Choroid plexus epithelial cell (primary cell): ENCODE measurements at places on chromosomes 12 and 14.
A peak's percentile ranks its signal among the peaks of the same experiment; 100 is the strongest.

DNA sequence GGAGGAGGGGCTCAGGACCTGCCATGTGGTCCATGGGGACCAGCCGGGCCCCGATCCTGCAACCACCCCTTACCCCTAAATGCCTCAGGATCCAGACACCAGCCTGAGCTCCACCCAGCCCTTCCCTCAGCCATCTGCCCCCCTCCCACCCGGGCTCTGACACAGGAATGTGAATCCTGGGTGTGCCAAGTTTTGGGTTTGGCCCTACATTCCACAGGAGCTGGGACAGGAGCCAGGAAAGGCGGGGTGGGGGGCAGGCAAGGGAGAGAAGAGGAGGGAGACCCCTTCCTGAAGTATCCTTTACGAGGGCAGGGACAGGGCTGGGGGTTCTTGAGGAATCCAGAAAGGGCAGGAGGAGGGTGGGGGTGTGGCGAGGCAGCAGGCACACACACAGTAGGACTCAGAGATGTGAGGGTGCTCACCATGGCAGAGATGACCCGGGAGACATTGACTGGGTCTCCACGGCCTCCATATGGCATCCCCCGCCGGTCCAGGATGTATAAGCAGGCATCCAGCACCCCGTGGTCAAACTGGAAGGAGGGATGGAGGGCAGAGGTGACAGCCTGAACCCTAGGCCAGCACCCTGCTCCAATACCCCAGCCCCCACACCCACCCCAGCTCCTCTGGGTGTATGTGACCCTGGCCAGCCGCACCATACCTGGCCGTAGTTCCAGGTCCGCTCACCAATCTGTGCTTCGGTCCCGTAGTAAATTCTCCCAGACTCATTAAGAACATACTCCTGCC is 3.5 kb downstream of the TGM1 start:
- peak; percentile 48 for DNase-seq

- DNase-seq: no peak
Measured at GRCh38 chr12:52819731-52820510, 6.0 kb upstream of the KRT4 start.

GRCh38 chr12:62876938-62877548 is 57.9 kb downstream of the PPM1H start:
- DNase-seq: no peak

- DNase-seq: no peak
Measured at GRCh38 chr12:131122631-131123030, 168.9 kb downstream of the ADGRD1 start.

- DNase-seq: no peak
Measured at GRCh38 chr12:2029851-2030250, 22.9 kb upstream of the CACNA1C start.

- DNase-seq: no peak
Measured at GRCh38 chr14:96049932-96050331, 10.8 kb downstream of the C14orf132 start.

- peak; percentile 56 for DNase-seq
Measured at GRCh38 chr12:27970401-27971120, 2.0 kb downstream of the PTHLH start.

DNA sequence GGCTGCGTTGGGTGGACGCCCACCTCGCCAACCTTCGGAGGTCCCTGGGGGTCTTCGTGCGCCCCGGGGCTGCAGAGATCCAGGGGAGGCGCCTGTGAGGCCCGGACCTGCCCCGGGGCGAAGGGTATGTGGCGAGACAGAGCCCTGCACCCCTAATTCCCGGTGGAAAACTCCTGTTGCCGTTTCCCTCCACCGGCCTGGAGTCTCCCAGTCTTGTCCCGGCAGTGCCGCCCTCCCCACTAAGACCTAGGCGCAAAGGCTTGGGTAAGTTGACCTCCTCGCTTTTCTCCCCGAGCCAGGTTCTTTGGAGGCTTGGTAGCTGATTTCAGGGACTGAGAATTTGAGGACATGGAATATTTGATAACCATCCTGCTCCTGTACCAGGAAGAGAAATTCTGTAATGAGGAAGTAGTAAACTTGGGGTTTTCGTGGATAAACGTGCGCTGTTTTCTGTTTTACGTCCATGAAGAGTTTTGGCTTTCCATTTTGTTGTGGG is 530 bp downstream of the APAF1 start:
- DNase-seq: peak; percentile 16

DNA sequence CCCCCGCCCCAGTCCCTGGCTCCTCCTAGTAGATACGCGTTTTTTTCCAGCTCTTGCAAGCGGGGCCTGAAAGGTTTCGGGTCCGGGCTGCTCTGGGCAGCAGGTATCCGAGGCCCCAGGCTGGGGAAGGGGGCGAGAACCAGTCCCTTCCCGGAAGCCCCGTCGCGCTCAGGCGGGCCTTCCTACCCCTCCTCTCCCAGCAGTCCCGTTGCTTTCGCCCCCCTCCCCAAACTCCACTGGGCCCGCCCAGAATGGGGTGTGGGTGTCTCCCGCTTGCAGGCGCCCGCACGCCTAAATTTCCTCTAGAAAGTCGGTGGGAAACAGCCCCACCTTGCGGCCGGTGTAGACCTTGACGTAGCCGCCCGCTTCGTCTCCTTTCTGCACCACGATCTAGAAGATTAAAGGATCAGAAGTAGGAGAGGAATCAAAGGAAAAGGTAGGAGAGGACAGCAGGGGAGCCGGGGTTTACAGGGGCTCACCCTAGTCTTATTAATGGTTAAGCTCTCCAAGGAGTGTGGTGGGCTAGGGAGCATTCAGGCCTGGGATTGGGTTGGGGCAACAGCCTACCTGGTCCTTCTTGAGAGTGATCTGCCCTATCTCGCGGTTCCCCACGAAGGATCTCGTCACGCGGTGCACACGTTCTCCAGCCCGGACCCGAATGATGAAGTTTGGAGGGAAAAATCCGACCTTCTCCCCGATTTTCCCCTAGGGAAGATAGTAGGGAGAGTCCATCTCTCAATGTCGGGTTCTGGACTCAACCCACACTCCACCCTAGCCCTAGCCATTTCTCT is 7.3 kb downstream of the STAC3 start:
- peak; percentile 73 for DNase-seq

DNA sequence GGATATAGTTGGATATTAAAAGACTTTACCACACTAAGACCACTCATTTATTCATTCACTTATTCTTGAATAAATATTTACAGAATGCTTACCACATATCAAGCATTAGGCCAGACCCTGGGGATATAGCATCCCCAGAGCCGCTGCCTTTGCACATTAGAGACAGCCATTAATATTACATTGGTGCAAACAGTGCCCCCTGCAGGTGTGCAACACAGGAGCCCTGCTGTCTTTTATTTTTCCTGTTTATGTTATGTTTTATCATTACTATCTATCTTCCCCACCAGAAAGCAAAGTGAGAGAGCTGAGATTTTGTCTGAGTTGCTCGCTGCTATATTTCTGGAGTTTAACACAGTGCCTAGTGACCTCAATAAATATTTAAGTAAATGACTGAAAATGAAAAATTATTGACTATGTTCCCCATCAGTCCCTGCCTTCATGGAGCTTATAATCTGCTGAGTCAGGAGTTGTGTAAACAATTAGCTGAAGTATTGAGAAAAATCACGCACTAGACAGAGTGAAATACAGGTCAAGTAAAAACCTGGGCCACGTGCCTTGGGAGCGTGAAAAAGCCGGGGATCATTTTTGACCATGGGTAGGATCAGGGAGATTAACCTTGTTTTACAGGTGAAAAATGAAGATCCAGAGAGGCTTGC is 301.6 kb downstream of the PCNX1 start:
- no peak for DNase-seq

DNA sequence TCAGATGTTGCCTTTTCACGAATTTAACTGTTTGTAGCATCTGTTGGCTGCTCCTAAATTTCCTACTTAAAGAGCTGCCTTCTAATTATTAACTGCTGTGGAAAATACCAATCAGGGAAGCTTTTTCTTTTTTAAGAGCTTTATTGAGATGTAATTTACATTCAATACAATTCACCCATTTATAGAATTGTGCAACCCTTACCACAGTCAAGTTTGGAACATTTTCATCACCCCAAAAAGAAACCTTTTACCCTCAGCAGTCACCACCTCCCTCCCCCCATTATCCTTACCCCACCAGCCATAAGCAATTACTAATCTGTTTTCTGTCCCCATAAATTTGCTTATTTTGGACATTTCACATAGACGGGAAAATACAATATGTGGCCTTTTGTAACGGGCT is 1.4 kb downstream of the PCNX4 start:
- peak; percentile 20 for DNase-seq

- no peak for DNase-seq
Measured at GRCh38 chr14:105945896-105946295, 419.5 kb downstream of the TMEM121 start.

GRCh38 chr12:94962670-94963069 is 40.8 kb downstream of the NDUFA12 start:
- DNase-seq: no peak

GRCh38 chr12:108613548-108613947 is 15.7 kb upstream of the TMEM119 start:
- DNase-seq: no peak

DNA sequence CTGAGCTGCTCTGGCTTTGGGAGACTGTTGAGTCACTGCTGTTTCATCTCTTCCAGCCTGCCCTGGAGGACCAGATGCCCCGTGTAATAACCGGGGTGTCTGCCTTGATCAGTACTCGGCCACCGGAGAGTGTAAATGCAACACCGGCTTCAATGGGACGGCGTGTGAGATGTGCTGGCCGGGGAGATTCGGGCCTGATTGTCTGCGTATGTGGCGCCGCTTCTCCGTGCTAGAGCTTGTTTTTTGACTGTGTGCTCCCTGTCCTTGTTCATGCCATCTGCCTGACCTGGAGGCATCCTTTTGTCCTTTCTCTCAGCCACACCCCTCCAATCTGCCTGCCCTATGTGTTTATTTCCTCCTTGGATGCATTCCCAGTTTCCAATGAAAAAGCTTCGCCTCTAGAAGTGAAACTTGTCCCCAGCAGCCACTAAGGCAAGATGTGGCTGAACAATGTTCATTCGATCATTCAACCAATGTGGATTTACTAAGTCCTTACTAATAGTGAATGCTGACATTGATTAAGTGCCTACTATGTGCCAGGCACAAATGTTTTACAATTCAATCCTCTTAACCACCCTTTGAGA is 98.6 kb downstream of the NT5DC3 start:
- DNase-seq: peak; percentile 8

DNA sequence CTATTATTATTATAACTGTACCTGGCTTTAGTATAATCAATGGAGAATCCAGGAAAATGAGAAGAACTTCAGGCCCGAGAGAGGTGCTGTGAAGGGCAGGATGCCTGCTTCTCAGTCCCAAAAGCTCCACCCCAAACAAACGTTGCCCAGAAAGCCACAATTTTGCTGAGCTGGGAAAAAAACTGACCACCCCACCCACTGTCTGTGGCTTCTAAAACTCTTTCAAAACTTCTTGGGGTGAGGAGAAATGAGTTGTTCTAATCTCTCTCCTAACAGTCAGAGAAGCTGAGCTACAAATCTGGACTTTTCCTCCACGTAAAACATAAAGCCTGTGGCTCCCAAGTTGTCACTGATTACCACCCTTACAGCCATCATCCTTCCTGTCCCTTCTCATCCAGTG is 13.4 kb downstream of the VDR start:
- DNase-seq: no peak

DNA sequence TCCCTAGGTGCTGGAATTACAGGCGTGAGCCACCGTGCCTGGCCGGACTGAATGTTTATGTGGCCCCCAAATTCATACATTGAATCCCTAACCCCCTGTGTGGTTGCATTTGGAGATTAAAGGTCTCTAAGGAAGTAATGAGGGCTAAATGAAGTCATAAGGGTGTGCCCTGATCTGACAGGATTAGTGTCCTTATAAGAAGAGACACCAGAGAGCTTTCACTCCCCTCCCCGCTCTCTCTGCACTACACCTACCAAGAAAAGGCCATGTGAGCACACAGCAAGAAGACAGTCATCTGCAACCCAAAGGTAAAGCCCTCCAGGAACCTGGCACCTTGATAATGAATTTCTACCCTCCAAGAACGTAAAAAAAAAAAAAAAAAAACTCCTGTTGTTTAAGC is 212.1 kb upstream of the CAND1 start:
- no peak for DNase-seq

- peak; percentile 11 for DNase-seq
Measured at GRCh38 chr14:22070119-22070982, 396.7 kb upstream of the OR4E1 start.

GRCh38 chr14:32682214-32682613 is 256.5 kb upstream of the NPAS3 start:
- no peak for DNase-seq

GRCh38 chr12:29882846-29883245 is 99.1 kb upstream of the TMTC1 start:
- no peak for DNase-seq

GRCh38 chr12:120725659-120726509 is at the start of gene ACADS:
TSS of gene ACADS (plus strand) at chr12:120725826. CDS start at chr12:120725886, 60 bp downstream.
- DNase-seq: peak; percentile 81

DNA sequence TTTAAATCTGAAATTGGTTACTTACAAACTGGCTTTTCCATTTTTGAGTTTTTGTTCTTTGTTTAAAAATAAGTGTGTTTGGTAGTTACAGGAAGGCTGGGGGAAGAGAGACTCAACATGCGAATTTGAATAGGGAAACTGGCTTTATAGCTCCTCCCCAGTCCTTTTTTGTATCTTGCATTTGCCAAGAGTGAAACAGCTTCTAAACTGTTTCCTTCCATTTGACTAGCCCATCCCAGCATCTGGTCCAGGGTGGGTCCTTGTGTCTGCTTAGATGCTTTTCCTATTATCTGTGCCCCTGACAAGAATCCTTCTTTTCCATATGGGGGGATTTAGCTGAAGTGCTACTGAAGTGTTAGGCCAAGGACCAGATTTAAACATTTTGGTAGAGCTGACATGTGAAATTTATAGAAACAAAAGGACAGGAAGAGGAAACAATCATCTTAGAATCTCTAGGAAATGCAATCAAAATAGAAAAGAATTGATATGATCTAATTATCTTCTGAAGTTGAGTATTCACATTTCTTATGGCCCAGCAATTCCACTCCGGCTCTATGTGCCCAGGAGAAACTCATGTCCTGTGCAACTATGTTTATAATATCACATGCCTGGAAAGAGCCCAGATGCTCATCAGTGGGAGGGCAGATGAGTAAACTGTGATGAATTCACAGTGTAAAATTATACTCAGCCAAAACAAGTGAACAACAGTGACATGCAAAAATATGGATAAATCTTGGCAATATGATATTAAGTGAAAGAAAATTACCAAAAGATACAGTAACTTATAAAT is 7.4 kb downstream of the SMOC1 start:
- peak; percentile 92 for DNase-seq

- no peak for DNase-seq
Measured at GRCh38 chr14:92199763-92200162, 78.0 kb downstream of the CPSF2 start.

- DNase-seq: no peak
Measured at GRCh38 chr14:23573384-23574015, 5.1 kb downstream of the JPH4 start.
